ENCODE measurements at places on chromosomes 5 and 9.
A peak's percentile ranks its signal among the peaks of the same experiment; 100 is the strongest.

DNA sequence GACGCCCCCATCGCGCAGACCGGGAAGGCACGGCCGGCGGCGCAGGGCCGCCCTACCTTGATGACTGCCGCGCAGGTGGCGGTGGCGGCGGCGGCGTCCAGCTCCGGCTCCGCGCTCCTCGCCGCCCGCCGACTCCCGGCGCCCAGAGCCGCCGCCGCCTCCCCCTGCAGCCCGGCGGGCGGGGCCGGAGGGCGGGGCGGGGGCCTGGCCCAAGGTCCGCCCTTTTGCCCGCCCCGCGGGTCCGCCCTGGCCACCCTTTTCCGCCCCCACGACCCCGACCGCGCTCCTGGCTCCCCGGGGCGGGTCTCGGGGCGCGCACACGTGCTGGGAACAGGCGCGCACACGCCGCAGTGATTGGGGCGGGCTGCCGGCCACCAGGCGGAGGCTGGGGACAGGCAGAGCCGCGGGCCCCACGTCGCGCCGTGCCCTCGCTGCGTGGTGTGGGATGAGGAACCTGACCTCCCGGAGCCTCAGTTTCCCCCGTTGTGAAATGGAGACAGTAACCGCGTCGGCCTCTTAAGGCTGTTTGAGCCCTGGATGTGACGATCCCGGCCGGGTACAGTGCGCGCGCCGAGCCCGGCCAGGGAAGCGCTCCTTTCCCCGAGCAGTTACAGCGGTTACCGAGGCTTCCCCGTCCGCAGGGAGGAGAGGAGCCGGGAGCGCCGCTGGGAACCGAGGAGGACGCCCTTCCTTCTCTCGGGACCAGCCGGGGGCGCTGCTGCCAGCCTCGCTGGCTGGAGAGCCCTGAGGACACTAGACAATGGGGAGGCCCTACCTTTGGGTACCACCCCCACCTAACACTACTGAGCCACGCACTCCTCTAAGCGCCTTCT lies at the start of gene CORO2A:
CORO2A (minus strand) TSS at position 135 of the 833 bp plus-strand sequence. CDS start 34,977 bp downstream, outside the sequence.
- peak; percentile 82 for ATAC-seq

- peak; percentile 94 for ATAC-seq
These were observed 63.8 kb upstream of the RNF130 start for GRCh38 chr5:180135128-180135955.

DNA sequence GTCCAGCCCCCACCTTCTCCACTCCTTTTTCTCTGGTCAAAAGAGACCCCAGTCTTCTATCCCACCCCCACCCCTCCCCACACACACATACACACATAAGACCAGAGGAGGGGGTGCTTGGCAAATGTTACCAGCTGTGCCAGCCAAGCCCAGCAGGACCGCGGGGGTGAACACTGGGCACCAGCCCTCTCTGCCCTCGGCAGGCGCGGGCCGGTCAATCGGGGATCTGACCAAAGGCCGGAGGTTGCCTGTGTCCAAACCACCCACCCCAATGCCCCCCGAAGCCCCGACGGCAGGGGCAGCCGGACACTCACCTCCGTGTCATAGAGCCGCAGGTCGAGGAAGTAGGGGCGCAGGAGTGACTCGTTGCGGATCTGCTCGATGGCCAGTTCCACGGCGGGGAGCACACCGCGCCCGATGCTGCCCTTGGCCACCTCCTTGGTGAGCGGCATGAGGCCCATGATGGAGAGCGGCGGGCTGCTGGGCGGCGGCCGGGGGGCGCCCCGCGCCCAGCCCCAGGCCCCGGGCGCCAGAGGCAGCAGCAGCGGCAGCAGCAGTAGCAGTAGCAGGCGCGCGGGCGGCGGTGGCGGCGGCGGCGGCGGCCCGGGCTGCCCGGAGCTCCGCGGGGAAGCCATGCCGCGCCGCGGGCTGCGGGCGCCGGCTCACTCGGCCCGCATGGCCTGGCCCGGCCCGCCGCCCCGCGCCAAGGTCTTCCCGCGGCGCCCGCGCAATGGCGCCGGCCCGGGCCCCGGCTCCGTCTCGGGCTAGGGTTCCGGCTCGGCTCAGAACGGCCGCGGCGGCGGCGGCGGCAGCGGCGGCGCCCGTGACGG lies 417 bp downstream of the GABBR2 start:
- ATAC-seq, result no peak

DNA sequence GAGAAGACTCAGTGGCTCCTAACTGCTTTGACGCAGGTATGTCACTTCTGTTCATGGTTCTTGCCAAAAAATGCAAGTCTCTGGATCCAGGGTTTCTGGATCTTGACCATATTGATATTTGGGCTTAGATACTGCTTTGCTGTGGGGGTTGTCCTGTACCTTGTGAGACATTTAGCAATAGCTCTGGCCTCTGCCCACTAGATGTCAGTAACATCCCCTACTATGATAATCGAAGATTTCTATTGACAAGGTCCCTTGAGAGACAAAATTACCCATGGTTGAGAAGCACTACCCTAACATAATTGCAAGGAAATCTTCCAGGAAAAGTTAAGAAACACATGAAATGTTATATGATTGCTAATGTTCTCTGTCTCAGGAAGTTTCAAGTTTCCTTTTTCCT lies 285.4 kb downstream of the TMEM232 start:
- no peak for ATAC-seq

- no peak for ATAC-seq
These were observed 15.7 kb downstream of the TMC1 start for GRCh38 chr9:72537011-72537545.

DNA sequence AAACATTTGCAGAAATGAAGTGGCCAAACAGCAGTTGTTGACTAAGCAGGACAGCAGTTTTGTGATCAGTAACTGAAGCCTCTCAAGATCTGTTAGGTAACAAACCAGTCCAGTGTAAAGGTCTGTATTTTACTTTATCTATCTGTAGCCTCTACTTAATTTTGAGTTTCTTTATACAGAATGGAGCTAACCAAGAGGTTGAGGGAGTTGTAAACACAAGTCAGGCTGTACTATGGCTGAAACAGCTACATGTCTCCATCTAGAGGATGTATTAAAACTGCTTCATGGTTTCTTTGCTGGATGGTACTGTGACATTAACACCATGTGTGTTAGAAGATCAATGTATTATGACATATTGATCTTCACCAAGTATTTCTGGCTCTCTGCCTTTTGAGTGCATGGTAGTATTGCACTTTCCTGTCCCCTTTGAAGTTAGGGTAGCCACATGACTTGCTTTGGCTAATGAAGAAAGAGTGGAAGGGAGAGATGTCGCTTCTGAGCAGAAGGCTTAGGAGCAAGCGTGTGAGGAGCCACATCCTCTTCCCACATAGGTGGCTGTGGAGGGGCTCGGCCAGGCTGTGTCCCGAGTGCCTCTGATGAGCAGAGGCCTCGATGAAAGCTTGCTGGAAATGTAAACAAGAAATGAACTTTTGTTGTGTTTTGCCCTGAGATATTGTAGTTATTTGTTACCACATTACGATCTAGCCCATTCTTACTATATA lies 105.6 kb upstream of the PCA3 start:
- ATAC-seq, result peak; percentile 90

DNA sequence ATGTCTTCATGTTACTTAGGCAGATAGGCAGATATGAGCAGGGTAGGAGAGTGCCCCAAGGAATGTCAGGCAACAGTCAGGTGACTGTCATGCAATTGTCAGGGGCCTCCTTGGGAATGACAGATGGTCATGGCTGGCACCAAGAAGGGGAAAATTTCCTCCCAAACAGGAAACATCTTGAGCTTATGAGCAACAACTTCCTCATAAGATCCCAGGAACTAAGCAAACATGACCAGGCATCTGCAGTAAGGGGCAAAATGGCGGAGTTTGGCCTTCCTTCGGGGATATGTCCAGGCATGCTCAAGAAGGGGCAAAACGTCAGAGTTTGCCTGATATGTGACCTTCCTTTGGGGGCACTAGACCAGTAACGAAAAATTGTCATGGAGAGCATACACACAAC lies 591.8 kb downstream of the PDE4D start:
- ATAC-seq, result no peak

GRCh38 chr9:132946211-132946610 lies 1.8 kb upstream of the TSC1 start:
- ATAC-seq, result no peak

- peak; percentile 0 for ATAC-seq
These were observed 512 bp downstream of the PLK2 start for GRCh38 chr5:58459146-58460001.

GRCh38 chr9:112061152-112061740 lies 113.9 kb downstream of the SUSD1 start:
- ATAC-seq, result peak; percentile 94

GRCh38 chr9:70020991-70021571 lies 22.6 kb upstream of the MAMDC2 start:
- ATAC-seq, result no peak

DNA sequence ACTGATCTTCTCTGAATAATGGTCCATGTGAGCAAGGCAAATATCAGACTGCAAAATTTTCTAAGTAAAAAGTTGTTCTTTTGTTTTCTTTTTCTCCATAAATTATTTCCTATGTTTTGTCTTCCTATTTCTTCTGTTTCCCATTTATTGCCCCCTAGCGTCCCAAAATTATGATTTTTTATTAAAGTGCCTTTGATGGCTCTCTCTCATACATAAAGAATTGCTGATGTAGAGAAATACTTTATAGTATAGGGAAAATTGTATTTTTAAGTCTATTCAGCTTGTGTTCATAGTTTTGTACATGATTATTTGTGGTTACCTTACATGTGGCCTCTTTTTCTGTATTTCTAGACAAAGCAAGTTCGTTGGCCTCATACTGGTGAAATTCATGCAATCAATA lies 1031.2 kb downstream of the EFNA5 start:
- ATAC-seq, result no peak

DNA sequence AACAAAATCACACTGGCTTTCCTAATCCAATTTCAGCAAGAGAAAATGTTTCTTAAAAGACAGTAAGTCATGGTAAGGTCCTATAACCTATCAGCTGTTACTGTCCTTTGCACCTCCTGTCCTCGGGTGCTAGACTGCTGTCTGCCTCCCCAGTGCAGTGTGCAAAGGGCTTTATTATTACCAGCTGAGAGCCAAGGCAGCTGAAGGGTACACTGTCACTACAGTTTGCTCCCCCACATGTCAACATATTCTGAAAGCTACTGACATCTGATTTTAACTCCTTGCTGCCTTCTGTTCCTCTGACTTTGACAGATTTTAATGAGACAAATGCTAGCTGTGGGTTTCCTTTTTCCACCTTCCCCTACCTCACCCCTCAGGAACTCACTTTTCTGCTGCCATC lies 389.4 kb upstream of the SLC24A2 start:
- ATAC-seq, result no peak

DNA sequence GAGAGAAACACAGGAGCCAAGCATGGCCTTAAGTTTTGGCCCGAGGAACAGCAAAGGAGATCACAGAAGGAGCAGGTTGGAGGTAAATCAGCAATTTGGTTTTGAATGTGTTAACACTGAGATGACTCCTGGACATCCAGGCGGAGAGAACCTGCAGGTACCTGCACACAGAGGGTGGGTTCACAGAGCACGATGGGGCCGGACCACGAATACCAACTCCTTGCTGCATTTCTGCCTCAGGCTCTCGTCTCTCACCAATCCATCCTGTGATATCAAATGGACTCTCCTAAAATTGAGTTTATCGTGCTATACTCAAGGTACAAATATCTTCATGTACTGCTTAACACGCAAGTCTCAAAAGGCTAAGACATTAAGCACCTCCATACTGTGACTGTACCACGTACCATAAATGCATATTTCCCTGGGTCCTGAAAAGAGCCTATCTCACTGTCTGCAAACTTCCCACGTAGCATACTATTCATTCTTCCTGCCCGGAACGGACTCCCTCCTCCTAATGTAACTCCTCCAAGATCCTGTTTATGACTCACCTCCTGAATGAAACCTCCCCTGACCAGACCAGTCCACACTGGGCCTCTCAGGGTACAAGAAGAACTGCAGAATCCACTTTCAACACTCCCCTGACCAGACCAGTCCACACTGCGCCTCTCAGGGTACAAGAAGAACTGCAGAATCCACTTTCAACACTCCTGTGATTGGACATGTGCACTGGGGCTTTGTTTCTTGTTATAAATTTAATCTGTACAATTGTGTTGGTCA lies 380.8 kb upstream of the RFX3 start:
- ATAC-seq, result no peak
